ENCODE measurements at places on chromosomes 12 and 14.

DNA sequence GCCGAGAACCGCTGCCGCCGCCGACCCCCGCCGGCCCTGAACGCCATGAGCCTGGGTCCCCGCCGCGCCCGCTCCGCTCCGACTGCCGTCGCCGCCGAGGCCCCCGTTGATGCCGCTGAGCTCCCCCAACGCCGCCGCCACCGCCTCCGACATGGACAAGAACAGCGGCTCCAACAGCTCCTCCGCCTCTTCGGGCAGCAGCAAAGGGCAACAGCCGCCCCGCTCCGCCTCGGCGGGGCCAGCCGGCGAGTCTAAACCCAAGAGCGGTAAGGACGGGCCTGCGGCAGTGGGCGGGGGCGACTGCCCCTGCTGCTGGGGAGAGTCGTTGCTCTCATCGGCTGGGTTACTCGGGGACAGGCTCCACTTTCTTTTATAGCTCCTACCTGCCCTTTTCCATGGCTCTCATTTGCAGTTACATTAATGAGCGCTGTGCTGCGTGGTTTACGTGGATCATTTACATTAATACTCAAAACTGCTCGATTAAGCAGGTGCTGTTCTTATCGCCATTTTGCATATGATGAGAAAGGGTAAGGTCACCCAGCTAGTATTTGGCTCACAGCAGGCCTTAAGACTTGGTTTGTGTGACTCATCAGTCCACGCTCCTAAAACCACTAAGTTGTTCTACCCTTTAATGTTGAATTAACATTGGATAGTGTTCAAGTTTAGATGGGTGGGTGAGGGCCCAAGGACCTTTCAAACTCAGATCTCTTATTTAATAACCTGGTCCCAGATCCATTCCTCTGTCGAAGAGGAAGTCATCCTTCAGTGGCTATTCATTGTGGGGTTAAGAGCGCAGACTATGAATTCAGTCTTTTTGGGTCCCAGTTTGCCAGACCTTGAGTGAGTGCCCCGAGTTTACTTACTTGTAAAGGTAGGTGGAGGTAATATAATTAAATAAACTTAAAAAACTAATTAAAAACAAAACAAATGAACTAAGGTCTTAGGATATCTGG, 823 bp downstream of the RNF10 start:
- peak; percentile 35 for DNase-seq

- no peak for DNase-seq
Observed at GRCh38 chr12:54328595-54329337, 3.8 kb downstream of the COPZ1 start.

DNA sequence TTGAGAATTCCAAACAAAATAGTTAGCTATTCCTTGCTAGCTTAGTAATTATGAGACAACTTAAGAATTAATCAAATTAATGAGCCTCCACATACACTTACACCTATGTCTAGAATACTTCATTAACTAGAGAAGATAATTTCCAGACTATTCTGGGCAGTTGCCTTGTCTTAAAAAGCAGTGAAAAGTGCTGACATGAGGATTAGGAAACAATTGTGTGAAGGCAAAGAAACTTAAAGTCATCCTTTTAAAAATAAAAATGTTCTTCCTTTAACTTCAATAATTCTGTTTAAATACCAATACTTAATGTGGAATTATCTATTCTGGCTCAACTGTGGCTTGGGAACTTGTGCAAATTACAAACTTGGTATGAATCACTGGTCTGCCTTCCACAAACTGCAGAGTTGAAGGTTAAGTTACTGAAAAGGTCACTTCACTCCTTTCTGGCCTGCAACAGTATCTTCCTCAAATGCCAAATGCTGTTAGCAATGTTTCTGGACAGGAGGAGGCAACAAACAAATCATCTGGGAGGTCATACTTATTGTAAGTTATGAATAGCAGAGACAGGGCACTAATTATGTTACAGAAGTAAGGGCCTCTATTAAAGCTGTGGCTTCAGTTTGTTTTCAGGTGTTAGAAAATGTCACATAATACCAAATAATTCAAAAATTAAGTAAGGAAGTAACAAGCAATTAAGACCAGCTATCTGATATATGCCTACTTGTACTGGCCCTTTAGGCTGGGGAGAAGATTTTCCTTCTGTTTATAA, 19.2 kb downstream of the PPTC7 start:
- no peak for DNase-seq

GRCh38 chr12:81414441-81414840, 336.6 kb downstream of the ACSS3 start:
- DNase-seq, result no peak

DNA sequence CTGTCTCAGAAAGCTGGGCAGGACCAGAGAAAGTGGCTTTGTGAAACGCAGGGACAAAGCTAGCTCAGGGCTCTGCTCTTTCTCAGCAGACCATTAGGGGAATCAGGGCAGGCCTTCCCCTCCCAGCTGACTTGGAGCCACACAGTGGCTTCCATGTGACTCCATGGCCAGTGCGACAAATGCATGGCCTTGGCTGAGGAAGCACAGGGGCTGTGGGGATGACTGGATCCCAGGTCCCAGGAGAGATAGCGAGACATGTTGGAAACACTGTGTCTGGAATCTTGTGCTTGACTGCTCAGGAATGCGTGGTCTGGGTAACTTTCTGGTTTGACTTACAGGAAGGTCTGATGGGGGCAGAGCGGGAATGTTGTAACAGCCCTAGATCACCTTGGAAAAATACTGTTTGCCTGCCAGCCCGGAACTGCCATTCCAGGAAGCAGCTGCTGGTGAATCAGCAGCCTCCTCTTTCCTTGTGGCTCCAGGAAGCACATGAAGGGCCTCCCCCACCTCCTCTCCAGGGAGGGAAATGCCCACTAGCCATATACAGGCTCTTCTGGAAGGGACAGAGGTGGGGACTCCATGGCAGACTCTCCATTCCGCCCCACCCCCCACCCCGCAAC, 133.5 kb upstream of the HIF1A start:
- DNase-seq, result peak; percentile 42

DNA sequence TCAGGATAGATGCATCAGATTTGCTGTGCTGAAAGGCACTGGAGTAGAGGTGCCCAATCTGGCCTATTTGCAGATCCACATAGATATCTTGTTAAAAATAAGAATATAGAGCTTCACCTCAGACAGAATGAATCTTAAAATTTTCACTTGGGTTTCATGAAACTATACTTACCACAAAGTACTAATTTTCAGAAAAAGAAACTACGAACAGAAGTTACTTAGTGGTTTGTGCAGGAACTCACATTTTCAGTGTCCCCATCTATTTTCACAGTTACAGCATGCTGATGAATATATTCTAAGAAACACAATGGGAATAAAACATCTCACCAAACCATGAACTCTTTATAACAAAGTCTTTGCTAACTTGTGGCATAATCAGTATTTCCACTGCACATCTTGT, 449.4 kb downstream of the RERGL start:
- DNase-seq, result no peak

GRCh38 chr12:47975036-47975620, 11.7 kb downstream of the TMEM106C start:
- DNase-seq, result no peak

GRCh38 chr12:3015356-3015755, 56.2 kb downstream of the TEAD4 start:
- no peak for DNase-seq

DNA sequence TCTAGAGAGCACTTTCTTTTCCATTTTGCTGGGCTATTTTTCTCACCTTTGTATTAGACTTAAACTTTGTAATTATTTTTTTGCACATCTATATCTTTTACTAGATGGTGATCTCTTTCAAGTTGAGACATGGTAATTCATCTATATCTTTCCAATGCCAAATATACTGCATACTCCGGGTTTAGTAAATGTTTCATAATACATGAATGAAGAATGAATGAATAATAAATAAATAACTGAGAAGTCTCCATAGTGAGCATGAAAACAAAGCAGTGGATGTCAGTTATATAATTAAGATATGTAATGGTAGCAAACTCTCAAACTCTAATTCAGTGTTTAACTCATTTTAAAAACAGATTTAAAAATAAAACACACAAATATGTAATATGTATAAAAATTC, 342.5 kb upstream of the KITLG start:
- no peak for DNase-seq

Data from bone marrow (tissue), 2 donors.